ENCODE measurements at places on chromosomes 13 and 19.
A peak's percentile ranks its signal among the peaks of the same experiment; 100 is the strongest.

DNA sequence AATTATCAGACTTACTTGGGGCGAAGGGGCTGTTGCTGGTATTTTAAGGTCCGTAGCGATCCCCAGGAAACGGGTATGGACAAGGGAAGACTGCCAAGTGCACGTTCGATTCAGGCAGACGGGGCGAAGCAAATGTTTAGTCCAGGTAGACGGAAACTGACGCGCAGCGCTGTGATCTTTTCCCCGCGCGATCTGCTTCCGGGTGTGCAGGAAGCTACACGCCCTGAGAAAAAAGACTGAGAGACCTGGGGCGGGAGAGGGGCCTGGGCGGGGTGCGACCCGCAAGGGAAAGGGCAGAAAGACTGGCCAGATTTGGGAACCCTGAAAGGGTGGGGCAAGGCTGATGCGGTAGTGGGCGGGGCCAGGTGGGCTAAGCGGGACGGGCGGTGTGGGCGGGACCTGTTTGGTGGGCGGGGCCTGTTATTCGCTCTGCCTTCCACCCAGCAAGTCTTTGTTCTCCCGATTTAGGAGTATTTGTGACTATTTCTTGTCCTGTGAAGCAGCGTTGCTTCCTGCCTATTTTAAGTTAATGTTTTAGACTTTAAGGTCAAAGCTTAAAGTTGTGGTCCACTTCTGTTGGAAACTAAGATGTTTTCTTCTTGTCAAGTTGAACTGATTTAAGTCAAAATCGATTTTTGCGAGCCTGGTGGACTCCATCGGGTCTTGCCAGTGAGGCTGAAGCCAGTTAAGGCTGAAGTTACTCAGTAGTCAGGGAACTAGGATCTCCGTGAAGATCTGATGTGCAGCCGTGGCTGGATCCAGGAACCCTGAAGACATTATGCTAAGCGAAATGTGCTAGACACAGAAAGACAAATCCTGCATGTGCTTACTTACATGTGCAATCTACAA is at the start of gene ZNF836:
TSS of gene ZNF836 (minus strand) at position 301 of the 849 bp plus-strand sequence. CDS start 3,549 bp downstream, outside the sequence.
- peak; percentile 56 for DNase-seq

DNA sequence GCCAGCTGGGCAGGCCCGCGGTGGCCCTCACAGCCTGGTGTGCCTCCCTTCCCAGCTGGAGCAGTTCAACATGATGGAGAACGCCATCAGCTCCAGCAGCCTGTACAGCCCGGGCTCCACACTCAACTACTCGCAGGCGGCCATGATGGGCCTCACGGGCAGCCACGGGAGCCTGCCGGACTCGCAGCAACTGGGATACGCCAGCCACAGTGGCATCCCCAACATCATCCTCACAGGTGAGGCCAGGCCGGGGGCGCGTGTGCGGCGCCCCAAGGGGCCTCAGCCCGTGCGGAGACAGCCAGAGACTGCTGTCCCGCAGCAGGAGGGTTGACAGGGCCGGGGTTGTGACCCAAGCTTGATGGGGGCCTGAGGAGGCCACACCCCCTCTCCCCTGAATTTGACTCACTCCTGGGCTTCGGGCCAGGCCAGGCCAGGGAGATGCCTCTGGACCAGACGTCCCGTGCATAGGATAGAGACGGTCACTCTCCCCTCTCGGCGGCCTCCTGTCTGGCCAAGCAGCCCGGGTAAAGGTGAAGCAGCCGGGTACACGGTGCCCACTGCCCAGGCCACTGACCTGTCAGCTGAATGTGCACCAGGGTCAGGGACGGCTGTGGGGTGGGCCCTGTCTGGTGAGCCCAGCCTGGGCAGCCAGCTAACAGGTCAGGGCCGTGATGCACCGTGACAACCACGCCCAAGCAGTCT is 15.4 kb downstream of the COMP start:
- no peak for DNase-seq

GRCh38 chr13:40330950-40331349 is 335.5 kb downstream of the FOXO1 start:
- no peak for DNase-seq

GRCh38 chr19:2041433-2041682 is 9.7 kb downstream of the MKNK2 start:
- DNase-seq: no peak

- no peak for DNase-seq
These were observed 64.4 kb downstream of the TRPM4 start for GRCh38 chr19:49222011-49222410.

- no peak for DNase-seq
These were observed 19.9 kb downstream of the IFNL3 start for GRCh38 chr19:39224910-39225309.

GRCh38 chr13:32525766-32526165 is 12.8 kb downstream of the N4BP2L2 start:
- no peak for DNase-seq

DNA sequence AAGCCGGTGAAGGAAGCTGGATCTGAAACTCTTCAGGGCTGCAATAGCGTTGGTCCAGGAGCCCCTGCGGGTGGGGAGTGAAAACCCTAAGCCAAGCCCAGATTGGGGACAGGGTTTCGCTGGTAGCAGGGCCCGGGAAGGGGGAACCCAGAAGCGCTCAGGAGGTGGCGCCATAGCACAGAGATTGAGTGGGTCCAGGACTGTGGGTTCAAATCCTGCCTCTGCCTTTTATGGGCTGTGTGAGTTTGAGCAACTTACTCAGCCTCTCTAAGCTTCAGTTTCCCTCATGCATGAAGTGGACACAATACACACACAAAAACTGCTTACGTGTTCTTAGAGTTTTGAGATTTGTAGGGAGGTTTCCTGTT is 8.3 kb upstream of the SYCN start:
- no peak for DNase-seq

DNA sequence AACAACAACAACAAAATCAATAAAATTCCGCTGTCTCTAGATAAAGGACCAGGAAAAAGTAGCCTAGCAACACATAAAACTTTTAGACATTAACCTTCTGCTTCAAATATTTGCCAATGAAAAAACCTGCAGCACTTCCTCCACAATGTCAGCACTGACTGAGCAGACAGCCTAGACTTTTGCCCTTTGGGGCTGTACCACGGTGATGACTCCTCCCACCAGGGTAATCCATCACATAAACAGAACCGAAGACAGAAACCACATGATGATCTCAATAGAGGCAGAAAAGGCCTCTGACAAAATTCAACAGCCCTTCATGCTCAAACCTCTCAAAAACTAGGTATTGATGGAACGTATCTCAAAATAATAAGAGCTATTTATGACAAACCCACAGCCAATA is 30.2 kb upstream of the TRPC4 start:
- no peak for DNase-seq

DNA sequence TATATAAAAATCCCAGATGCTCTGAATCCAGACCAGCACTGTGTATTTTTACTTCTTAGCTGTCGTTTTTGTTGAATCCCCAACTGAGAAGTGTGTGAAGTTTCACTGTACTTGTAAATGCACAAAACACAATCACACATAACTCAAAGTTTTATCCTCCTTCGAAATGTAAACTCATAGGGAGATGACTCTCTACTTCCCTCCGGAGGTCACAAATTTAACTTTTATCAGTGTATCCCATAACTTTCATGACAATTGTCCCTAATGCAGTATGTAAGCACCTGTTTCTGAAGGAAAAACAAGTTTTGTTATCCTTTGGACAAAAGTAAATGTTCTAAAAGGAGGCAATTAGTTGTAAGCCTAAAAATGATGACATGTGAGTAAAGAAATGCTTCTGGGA is 665.0 kb upstream of the SLITRK6 start:
- no peak for DNase-seq

- no peak for DNase-seq
These were observed 61.2 kb downstream of the RAB20 start for GRCh38 chr13:110500341-110500740.

- peak; percentile 36 for DNase-seq
These were observed 1.3 kb upstream of the CEACAM3 start for GRCh38 chr19:41795031-41795461.

DNA sequence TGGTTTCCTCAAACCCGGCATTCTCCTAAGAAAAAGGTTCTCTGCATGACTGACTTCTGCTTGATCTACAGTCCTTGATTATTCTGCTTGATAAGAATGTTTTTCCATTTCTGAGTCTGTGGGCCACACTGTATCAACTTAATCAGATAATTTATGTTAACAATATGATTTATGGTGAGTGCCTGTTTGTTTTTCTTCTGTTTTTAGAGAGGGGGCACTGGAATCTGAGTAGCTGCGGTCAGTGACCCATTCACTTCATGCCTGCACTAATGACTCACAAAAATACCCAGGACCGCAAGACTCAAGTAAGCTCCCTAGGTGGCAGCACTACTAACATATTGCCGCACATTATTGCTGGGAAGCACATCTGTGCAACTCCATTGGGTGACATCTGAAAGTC is 542.3 kb upstream of the ATXN8OS start:
- DNase-seq: peak; percentile 4

GRCh38 chr13:67258482-67258881 is 28.3 kb upstream of the PCDH9 start:
- no peak for DNase-seq

- DNase-seq: no peak
These were observed 8.7 kb upstream of the ZNF444 start for GRCh38 chr19:56132316-56132822.

GRCh38 chr13:43846496-43847158 is 32.9 kb downstream of the CCDC122 start:
- DNase-seq: no peak

All from NCI-H2171 (cell line).